NCI-H2029 (cell line): ENCODE measurements at places on chromosomes 11 and 22.

DNA sequence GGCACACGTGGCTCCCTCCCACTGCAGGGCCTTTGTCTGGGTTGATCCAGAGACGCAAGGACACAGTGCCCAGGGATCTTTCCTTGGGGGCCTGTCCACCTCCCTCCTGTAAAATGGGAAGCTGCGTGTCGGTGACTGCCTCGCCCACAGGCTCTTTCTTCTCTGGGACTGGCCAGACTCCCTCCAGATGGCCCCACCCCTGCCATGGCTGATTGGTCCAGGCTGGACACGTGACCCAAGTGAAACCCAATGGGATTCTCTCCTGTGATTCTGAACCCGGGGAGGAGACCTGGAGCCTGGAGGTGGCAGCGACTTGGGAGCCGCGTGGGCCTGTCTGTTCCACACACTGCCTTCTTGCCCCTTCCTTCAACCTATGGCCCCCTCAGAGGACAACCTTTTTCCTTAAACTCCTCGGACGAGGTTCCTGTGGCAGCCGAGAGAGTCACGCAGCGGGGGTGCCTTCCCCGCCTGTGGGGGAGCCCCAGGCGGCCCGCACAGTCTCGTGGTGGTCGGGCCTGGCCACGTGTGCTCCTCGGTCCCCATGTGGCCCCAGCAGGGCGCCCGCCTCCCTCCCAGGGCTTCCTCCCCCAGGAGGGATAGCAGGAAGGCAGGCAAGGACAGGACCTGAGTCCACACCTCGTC is 12.4 kb upstream of the MPPED1 start:
- DNase-seq: no peak

GRCh38 chr11:100632941-100633452 is 54.1 kb upstream of the ARHGAP42 start:
- peak; percentile 49 for DNase-seq

DNA sequence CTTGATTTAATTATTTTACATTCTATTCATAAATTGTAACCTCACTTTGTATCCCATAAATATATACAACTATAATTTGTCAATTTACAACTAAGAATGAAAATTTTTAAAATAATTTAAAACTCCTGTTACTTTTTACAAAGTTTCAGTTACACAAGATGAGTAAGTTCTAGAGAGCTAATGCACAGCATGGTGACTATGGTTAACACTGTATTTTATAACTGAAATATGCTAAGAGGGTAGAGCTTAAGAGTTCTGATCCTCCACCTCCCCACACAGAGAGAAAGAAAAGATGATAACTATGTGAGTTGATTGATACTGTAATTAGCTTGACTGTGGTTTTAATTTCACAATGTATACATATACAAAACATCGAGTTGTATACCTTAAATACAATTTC is 412.5 kb upstream of the DDI1 start:
- DNase-seq: no peak

DNA sequence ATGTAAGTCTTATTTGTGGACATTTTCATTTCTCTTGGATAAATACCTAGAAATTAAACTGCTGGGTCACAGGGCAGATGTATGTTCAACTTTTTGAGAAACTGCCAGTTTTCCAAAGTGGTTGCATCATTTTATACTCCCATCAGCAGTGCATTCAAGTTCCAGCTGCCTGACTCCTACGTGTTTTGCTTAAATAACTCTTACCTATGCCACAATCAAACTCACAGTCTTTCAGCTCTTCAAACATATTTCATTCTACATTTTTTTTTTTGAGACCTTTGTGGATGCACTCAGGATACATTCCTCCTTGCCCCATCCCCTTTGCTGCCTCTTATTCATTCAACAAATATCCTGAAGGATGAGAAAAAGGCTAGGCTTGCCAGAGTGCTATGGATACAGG is 9.2 kb downstream of the TCF20 start:
- DNase-seq: no peak

- DNase-seq: no peak
These were observed 252.7 kb upstream of the PITPNB start for GRCh38 chr22:28171712-28172111.

- DNase-seq: peak; percentile 68
These were observed 548.0 kb downstream of the ETS1 start for GRCh38 chr11:128039140-128040021.

DNA sequence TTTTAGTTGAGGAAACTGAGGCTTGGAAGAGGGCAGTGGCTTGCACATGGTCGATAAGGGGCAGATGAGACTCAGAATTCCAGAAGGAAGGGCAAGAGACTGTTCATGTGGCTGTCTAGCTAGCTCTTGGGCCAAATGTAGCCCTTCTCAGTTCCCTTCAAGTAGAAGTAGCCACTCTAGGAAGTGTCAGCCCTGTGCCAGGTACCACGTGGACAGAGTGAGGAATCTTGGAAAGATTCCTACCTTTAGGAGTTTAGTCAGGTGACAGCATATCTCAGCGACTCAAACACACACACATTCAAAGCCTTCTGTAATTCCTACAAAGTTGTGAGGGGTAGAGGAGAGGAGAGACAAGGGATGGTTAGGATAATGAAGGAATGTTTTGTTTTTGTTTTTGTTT is 18.3 kb downstream of the PIK3IP1 start:
- DNase-seq: no peak

DNA sequence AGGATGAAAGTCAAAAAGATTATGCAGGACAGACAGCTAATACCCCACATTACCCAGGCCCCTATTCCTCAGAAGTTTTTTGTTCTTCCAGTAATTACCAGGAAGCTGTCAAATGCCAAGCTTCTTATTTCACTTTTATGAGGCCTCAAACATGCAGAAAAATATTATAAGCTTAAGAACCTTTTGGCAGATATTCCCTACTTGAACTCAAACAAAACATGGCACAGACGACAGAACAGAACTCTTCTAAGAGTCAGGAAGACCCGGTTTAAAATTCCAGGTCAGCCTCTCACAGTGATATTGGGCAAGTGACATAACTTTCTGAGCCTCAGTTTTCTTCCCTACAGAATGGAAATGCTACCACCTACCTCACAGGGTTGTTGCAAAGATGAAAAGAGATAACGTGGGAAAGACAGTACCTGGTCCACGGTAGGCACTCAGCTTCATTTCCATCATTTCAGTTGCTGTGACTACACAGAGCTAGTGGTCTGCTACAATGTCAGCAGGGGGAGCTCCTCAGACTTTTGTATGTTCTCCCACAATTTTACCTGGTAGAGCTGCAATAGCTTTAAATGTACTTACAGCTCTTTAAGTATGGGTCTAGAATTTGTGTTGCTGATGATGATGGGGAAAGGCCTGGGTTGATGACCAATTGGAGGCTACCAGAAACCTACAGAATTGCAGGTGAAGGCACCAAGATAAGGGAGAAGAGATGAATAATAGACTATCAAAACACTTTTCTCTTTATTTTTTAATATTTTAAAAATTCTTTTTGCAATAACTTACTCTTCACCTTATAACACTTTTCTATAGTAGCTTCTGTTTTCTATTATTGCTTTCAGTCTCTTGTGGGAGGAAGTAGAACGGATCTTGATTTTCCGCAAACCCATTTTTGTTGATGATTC is 98.3 kb upstream of the CHRM4 start:
- peak; percentile 17 for DNase-seq

DNA sequence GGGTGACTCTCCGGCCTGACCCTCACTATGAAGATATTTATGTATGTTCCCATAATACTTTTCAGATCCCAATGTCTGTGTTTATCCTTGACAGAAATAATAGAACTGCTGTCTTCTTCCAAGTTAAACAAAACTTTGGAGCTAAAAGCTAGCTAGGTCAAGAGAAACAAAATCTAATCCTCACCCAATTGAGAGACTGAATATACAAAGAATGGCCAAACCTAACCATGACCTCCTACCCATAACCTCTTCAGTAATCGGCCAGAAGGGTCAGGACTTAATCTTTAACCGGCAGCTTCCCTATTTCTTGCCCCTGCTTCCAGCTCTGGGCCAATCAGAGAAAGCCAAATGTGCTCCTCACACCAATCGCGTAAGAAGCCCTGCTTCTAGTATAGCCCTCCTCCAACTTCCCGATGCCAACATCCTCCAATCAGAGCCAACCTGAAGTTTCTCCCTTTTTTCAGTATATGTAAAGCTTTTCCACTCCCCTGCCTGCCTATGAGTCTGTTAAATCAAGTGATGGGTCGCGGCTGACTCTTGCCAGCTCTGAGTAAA is 1.7 kb upstream of the DDX6 start:
- no peak for DNase-seq

GRCh38 chr11:74417860-74418508 is 19.8 kb upstream of the PGM2L1 start:
- DNase-seq: no peak

DNA sequence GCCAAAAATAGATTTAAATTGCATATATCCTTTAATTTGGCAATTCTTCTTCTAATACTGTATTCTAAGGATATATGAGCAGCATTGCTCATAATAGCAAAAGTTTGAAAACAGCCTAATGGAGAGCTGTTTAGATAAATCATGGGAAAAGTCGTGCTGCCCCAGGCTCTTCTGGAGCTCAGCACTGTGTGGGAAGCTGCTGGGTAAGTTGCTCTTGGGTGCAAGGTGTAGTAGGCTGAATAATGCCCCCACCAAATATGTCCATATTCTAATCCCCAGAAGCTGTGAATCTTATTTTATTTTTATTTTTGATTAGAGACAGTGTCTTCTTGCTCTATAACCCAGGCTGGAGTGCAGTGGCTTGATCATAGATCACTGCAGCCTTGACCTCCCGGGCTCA is 34.9 kb upstream of the WEE1 start:
- DNase-seq: no peak
